ENCODE measurements at places on chromosomes 2 and 18. TPM values are rescaled to one million over a fixed set of nuclear protein-coding genes. Genes with fewer than 3 reads are reported as not detected.

SRSF7 gene
- 225 TPM for polyA plus RNA-seq

SRD5A2 gene
- 0.02 TPM for polyA plus RNA-seq

BIN1 gene
- polyA plus RNA-seq, result 23.6 TPM

MERTK gene
- polyA plus RNA-seq, result 6.5 TPM

NR4A2 gene
- polyA plus RNA-seq, result 0.15 TPM

SEPTIN2 gene
- polyA plus RNA-seq, result 288 TPM

HOXD10 gene
- not detected for polyA plus RNA-seq

DNA sequence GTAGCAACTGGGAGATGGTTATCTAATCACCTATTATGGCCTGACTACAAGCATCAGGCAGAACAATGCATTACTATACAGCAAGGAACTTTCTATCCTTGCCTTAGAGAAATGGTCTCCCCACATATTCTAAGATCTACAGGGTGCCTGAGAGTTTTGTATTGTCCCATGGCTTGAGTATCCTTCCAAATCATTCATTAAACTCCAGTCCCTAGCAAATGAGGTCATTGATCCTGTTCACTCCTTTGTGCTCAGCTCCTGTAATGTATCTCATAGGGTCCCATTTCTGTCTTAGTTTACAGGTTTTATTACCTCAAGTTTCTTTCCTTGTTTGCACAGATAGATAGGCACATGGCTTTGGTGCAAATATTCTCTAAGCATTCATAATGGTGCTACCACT is 9.0 kb downstream of the HNMT start:
- no peaks in the 10 kb centered on the region for H3K27me3 ChIP-seq
- DNase-seq, result no peak
- H3K27ac ChIP-seq, result no peak overlapping the region
- no peaks in the 10 kb centered on the region for H3K36me3 ChIP-seq

DNA sequence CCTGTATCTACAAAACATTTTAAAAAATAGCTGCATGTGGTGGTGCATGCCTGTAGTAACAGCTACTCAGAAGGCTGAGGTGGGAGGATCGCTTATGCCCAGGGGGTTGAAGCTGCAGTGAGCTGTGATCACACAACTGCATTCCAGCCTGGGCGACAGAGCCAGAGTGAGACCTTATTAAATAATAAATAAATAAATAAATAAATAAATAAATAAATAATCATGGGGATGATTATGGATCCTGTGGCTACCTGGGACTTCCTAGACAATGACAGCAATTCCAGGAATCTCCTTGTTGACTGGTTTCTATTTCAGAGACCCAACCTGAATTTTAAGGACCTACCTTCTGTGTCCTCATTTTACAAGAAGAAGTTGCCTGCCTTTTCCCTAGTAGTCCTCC is 91.5 kb downstream of the KCTD18 start:
- no peak for DNase-seq
- no peaks in the 10 kb centered on the region for H3K4me1 ChIP-seq
- no peak overlapping the region for H3K27ac ChIP-seq
- peaks cover 56% of the 10 kb centered on the region for H3K36me3 ChIP-seq

DNA sequence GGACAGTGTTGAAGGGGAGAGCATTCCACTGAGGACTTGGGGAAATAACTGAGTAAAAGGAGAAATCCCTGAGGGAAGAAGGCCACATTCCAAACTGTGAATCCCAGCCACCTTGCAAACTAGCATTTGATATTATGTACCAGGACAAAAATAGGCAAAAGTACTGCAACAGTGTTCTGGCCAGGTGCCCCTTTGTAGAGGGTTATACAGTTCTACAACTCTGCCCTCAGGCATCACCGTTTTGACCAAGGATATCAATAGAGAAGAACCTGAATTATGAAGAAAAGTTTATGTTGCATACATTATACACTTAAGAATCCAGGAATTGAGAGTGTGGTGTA is 20.6 kb upstream of the CAVIN2 start:
- peaks cover 4% of the 10 kb centered on the region for H3K4me1 ChIP-seq
- no peak for DNase-seq
- no peaks in the 10 kb centered on the region for H3K36me3 ChIP-seq
- no peaks in the 10 kb centered on the region for H3K27me3 ChIP-seq

DNA sequence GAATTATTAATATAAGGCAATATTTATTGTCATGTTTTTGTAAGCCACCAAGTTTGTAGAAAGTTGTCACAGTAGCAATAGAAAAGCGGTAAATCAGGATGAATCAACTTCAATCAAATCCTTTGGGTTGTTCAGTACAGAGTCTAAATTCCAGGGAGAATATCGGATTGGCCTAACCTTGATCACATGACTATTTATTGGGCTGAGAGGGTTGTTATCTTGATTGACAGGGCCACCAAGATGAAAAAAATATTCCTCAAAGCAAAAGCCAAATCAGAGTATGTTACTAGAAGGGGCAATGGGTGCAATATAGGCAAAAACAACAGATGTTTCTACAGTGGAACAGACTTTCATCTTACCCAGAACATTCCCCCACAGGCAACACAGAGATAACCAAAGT is 270.0 kb downstream of the METTL4 start:
- no peak for DNase-seq
- H3K36me3 ChIP-seq, result no peaks in the 10 kb centered on the region
- no peak overlapping the region for H3K27ac ChIP-seq
- H3K4me1 ChIP-seq, result no peaks in the 10 kb centered on the region
- H3K4me3 ChIP-seq, result no peak overlapping the region

DNA sequence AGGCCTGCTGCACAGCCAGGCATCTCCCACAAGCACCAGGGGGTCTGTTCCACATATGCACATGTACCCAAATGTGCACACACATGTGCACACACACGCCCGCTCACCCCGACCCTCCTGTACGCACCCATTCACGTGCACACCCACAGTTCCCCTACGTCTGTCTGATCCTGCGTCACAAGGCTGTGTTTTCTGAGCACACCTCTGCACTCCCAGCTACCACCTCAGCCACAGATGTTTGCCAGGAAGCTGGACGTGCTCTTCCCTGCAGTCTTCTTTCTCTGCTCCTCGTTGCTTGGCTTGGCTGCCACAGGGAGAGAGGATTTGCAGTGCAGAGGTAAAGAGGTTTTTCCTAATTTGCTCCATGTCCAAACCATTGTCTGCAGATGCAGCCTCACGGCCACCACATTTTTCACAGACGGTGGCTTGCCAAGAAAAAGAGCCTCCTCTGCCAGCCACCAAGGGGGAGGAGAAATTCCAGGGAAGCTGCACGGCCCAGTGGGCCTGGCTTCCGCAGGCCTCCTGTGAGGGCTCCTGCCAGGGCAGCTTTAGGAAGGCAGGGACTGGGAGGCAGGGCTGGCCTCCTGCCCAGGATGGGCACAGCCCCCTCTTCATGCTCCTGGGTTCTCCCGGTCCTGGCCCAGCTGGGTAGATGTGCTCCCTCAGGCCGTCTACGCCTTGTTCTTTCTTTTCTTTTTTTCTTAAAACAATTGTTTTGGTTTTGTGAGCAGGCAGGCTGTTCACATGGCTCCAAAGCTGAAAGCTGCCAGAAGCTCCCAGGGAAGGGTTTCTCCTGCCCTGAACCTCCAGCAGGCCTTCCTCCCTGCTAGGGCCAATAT is 29.3 kb upstream of the HS6ST1 start:
- H3K4me3 ChIP-seq, result no peak overlapping the region
- no peak for DNase-seq
- H3K4me1 ChIP-seq, result peaks cover 3% of the 10 kb centered on the region
- no peaks in the 10 kb centered on the region for H3K27me3 ChIP-seq
- H3K27ac ChIP-seq, result no peak overlapping the region

DNA sequence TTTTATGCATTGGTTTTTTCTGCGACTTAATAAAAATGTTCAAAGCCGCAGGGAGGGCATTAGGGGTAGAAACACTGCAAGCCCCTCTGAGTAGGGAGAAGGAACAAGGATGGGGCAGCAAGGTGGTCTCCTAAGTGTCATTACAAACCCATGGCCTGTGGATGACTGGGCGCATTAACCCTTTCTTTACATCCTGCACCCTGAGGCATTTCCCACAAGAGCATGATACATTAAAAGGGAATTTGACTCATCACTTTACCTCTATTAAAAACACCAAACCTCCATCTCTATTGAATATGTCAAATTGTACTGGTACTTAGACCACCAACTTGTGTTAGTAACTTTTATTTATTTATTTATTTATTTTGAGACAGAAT is 112.5 kb downstream of the VIT start:
- H3K36me3 ChIP-seq, result no peaks in the 10 kb centered on the region
- no peak overlapping the region for H3K4me3 ChIP-seq
- no peak overlapping the region for H3K27ac ChIP-seq
- H3K4me1 ChIP-seq, result no peaks in the 10 kb centered on the region

DNA sequence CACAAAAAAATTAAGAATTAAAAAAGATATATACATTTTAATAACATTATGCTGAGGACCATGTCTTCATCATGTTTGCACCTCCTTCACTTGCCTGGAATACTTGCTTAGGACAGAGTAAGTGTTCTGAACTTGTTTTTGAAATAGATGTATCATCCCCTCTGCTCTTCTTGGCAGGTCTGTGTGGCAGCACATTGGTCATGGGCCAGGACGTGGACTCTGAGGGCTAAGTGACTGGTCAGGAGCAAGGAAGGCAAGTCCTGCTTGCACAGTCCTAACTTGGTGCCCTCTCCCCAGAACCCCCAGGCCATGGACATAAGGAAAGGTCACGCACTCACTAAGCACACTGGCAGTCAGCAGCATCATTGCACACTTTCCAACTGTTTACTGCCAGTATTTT is 95.8 kb downstream of the PTPRM start:
- H3K4me1 ChIP-seq, result peaks cover 3% of the 10 kb centered on the region
- no peaks in the 10 kb centered on the region for H3K36me3 ChIP-seq
- no peaks in the 10 kb centered on the region for H3K27me3 ChIP-seq
- no peak for DNase-seq
- H3K4me3 ChIP-seq, result no peak overlapping the region
- H3K27ac ChIP-seq, result no peak overlapping the region

GRCh38 chr2:762646-763045 is 85.4 kb upstream of the TMEM18 start:
- H3K4me3 ChIP-seq, result no peak overlapping the region
- H3K27ac ChIP-seq, result no peak overlapping the region
- DNase-seq, result no peak
- no peaks in the 10 kb centered on the region for H3K27me3 ChIP-seq

DNA sequence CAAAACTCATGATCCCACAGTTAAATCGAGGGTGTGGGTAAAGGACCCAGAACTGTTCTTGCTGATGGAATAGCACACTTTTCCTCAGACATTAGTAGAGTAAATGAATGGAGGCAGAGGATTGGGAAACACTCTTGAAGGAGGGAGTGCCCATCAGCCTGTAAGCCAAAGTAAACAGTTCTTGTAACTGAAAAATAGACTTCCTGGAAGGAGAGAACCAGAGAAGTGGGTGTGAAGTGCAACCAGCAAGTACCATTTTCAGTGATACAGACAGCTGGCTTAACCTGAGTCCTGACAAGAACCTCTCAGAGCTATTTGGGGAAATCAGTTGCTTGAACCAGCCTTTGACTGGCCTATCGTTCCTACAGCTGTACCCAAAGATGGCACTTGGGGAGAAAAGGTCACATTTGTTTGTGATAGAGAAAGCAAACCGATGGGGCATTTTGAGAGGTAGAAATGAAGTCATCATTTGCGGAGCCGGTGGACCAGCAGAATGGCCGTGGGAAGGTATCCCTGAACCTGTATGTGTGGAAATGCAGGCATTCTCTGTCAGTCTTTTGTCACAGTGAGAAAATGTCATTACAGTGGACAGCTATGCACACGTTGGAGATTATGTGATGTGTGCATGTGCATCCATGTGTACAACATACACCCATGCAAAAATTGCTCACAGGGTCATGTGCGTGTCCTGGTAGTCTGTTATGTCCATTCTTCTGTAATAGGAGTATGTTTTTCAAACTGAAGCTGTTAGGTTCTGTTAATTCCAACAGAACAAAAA is 17.8 kb downstream of the CRIM1 start:
- no peaks in the 10 kb centered on the region for H3K36me3 ChIP-seq
- DNase-seq, result no peak
- H3K4me1 ChIP-seq, result peaks cover 42% of the 10 kb centered on the region
- H3K4me3 ChIP-seq, result no peak overlapping the region

GRCh38 chr2:141497272-141497671 is 633.5 kb downstream of the LRP1B start:
- H3K27ac ChIP-seq, result no peak overlapping the region
- H3K4me3 ChIP-seq, result no peak overlapping the region
- H3K36me3 ChIP-seq, result no peaks in the 10 kb centered on the region
- H3K27me3 ChIP-seq, result no peaks in the 10 kb centered on the region
- no peak for DNase-seq

DNA sequence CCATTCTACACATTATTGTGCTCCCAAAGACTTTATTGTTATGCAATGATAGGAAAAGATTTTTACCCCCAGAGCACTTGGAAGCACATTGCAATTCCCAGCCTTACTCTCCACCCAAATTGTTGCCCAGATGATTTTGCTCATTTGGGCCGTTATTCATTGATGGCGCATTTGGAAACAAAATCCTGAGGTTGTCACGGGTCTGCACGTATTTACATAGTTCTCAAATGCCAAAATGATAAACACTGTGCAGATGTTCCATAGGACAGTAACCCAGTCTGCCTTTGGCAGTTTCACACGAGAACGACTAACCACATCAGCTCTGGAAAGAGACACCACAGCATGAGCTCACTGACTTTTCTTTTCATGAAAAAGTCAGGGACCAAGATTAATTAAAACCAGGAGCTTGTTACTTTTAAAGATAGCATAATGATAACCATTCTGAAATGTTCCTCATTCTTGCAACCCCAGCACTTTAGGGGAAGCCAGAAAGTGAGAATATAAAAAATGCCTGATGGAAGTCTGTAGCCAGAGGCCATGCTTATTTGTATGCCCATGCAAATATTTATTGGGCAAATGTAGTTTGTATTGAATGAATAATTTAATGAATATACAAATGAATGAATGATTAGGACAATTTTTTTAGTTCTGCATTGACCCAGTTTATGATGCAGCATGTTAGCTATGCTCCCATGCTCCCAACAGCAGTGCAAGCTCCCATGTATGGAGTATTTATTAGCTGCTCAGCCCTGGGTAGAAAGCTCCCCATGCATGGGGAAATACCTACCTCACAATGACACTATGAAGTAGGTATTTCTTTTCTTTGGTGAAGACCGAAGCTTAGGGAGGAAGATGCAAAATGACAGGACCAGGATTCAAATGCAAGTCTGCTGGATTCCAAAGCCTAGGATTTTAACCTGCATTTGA is 84.6 kb downstream of the MAIP1 start:
- DNase-seq, result no peak
- H3K27ac ChIP-seq, result no peak overlapping the region
- no peaks in the 10 kb centered on the region for H3K27me3 ChIP-seq
- no peak overlapping the region for H3K4me3 ChIP-seq
- H3K4me1 ChIP-seq, result peaks cover 2% of the 10 kb centered on the region
- no peaks in the 10 kb centered on the region for H3K36me3 ChIP-seq

- no peaks in the 10 kb centered on the region for H3K4me1 ChIP-seq
- H3K4me3 ChIP-seq, result no peak overlapping the region
- H3K36me3 ChIP-seq, result no peaks in the 10 kb centered on the region
- no peak for DNase-seq
- no peak overlapping the region for H3K27ac ChIP-seq
- H3K27me3 ChIP-seq, result no peaks in the 10 kb centered on the region
Measured at GRCh38 chr18:4293337-4293736, 161.8 kb downstream of the DLGAP1 start.

- no peaks in the 10 kb centered on the region for H3K4me1 ChIP-seq
- H3K27me3 ChIP-seq, result no peaks in the 10 kb centered on the region
- H3K4me3 ChIP-seq, result no peak overlapping the region
- no peaks in the 10 kb centered on the region for H3K36me3 ChIP-seq
Measured at GRCh38 chr18:33745871-33746545, 168.0 kb downstream of the ASXL3 start.

- H3K4me3 ChIP-seq, result no peak overlapping the region
- H3K27ac ChIP-seq, result no peak overlapping the region
- no peaks in the 10 kb centered on the region for H3K4me1 ChIP-seq
- no peaks in the 10 kb centered on the region for H3K36me3 ChIP-seq
Measured at GRCh38 chr2:66869076-66869475, 434.2 kb downstream of the MEIS1 start.

All from H1 (cell line).